Activated T-cell treated with anti-CD3 and anti-CD28 coated beads for 1 hour (primary cell): ENCODE measurements at places on chromosomes 12 and 14.

GRCh38 chr12:77337362-77337761, 272.0 kb upstream of the E2F7 start:
- DNase-seq = no peak

DNA sequence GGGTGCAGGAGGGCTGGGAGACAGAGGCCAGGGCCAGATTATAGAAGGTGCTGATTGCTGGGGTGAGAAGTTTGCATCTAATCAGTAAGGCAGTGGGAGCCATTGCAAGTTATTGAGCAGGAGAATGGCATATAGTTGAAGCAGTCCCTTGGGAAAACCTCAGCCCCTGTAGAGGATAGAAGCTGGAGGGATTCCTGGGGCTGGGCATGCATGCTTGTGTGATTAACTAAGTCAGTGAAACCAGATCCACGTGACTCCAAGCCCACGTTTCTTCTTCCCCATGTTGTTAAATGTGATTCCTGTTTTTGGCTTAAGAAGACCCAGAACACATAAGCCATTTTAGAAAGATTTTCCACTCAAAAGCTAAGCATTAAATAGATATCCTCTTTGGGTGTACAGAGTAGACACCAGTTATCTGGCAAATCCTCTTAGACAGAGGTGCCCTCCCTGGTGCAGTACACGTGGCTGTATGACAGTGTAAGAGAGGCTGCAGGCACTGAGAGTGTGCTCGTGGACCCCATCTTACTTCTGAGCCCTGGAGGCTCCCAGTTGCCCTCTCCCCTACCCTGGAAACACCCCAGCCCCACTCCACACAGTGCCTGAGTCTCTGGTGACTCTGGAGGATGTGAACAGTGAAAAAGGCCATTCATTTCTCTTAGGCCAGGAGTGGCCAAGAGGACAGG, 3.2 kb downstream of the C14orf132 start:
- no peak for DNase-seq

DNA sequence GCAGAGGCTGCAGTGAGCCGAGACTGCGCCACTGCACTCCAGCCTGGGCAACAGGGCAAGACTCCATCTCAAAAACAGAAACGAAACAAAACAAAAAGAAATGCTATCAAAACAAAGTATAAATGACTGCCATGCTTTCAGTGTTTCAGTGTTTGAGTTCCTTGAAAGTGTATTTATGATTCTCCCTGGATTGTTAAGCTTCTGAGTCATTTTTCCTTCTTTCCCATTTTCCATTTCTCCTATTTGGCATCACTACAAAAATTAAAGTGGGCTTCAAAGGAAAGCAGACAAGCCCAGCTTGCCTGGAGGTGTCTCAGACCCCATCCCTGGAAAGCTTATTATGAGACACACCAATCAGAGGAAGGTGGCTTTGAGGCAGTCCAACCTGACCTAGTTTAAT, 35.1 kb downstream of the NIN start:
- DNase-seq = no peak

DNA sequence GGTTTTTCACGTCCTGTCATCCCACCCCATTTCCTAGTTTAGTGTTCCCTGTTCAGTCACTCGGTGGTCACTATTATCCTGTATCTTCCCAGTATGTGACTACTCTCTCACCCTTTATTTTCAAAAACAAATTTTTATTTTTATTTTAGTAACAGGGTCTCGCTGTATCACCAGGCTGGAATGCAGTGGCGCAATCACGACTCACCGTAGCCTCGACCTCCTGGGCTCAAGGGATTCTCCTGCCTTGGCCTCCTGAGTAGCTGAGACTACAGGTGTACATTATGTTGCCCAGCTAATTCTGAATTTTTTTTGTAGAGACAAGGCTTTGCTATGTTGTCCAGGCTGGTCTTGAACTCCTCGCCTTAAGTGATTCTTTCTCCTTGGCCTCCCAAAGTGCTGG, 20.1 kb upstream of the PRICKLE1 start:
- no peak for DNase-seq

- DNase-seq = no peak
These were observed 1505.3 kb downstream of the AACS start for GRCh38 chr12:126570566-126570965.

GRCh38 chr14:89325959-89326358, 91.1 kb downstream of the FOXN3 start:
- DNase-seq = no peak

- peak; percentile 36 for DNase-seq
These were observed 1.4 kb downstream of the FIGNL2 start for GRCh38 chr12:51846911-51847642.

DNA sequence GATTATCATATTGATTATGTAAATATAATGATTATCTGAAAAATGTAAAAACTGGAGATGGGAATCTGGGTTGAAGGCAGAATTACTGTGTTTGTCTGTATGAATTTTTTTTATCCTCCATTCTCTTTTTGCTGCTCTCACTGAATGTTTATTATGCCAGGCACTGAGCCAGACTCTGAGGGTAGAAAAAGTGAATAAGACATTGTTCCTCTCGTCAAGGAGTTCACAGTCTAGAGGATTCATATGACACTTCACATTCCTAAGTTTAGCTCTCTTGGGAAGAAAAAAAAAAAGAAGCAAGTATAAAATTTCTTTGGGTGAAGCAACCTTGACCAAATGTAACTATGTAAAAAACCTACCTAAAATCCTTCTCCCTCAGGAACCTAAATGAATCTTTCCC, 120.9 kb upstream of the LMO3 start:
- no peak for DNase-seq

DNA sequence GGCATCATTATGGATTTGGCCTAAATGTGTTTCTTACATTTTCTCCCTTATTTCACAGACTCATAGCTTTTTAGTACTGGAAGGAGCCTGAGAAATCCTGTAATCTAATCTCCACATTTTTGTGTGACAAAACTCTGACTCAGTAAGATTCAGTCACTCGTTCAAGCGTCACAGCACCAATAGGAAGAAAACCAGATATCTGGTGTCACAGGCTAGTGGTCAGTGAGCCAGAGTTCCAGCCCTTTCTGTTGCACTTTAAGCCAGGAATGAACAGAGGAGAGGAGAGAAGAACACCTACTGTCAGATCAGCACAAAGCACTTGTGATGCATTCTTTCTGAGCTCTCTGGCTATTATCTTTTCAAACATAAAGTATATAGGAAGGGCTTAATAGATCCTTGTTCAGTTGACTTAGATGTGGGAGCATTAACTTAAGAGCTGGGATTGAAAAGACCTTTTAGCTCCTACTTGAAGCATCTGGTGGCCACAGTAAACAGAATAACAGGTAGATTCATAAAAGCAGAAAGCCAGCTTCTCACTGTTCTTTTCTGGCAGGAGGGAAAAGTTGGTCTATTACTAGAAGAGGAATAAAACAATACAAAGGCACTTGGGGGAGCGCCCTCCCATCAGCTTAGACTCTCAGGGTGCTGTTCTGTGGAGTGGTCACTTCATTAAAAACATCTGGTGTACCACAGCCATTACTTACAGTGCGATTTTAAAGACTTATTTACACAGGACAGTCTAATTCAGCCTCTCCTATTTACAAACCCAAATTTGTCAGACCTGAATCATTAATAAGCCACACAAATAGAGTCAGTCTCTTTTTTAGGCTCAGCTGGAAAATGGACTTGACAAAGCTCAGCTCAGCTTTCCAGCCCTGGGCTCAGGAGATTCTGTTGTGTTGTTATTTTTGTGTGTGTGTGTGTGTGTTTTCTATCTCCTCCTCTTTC, 12.2 kb upstream of the NID2 start:
- DNase-seq = no peak

- no peak for DNase-seq
These were observed 179.6 kb downstream of the TMEM117 start for GRCh38 chr12:44015333-44015941.

GRCh38 chr12:64556231-64556630, 54.1 kb upstream of the RASSF3 start:
- DNase-seq = no peak

DNA sequence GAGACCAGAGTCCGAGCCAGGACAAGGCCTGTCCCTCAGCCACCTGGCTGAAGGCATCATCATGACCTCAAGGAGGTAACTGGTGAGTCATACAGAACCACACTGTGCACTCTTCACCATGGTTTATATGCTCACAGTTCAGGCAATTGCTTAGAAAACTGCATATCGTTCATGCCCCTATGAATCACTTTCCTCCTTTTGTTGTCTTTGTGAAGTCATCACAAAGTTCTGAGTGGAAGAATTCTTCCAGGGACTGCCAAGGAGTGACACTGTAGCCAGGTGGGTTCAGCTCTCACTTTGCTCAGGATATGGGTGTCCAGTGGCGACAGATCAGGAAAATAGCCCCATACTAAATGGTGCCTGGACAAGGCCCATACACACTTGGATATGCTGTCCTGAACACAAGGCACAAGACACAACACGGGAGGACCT, 92.5 kb downstream of the DPF3 start:
- no peak for DNase-seq

- no peak for DNase-seq
These were observed 2.3 kb upstream of the OTX2 start for GRCh38 chr14:56812364-56813141.

- DNase-seq = no peak
These were observed 14.7 kb downstream of the GPR132 start for GRCh38 chr14:105050551-105050897.

DNA sequence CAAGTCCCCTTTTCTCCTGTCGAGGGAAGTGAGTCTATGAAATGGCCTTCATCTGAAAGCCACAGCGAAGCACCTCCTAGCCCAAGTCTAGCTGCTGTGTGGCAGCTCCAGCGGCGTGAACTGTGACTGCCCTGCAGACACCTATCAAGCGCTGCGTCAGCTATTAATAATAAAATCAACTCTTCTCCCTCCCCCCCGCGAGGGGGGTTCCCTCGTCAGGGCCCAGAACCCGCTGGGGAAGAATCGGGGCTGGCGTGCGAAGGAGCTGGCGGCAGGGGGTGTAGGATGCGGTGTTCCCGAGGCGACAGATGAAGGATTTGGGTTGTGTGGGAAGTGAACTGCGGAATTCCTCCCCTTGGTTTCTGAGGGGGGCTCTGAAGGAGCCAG, 662 bp upstream of the ATP2A2 start:
- DNase-seq = peak; percentile 47

DNA sequence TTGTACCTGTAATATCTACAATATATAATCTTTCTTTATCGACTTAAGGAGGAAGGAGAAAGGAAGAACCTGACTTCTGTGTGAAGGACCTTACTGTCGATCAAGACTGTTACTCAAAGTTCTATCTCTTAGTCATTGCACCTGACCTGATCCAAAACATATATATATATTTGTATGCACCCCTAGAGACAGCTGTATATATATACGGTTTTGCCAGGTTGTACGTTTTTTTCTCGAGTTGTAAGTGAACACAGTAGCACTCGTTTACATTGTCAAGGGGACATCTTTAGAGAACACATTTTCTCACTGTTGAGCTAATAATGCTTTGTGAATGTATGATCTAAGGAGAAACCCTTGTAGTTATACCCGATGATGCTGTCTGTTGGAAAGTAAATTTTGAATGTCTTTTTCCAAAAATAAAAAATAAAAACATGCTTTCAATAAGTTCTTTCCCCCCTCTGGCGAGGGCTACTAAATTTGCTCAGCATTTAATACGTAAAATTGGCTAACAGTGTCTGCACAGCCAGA, 536 bp upstream of the SLC35E3 start:
- no peak for DNase-seq

DNA sequence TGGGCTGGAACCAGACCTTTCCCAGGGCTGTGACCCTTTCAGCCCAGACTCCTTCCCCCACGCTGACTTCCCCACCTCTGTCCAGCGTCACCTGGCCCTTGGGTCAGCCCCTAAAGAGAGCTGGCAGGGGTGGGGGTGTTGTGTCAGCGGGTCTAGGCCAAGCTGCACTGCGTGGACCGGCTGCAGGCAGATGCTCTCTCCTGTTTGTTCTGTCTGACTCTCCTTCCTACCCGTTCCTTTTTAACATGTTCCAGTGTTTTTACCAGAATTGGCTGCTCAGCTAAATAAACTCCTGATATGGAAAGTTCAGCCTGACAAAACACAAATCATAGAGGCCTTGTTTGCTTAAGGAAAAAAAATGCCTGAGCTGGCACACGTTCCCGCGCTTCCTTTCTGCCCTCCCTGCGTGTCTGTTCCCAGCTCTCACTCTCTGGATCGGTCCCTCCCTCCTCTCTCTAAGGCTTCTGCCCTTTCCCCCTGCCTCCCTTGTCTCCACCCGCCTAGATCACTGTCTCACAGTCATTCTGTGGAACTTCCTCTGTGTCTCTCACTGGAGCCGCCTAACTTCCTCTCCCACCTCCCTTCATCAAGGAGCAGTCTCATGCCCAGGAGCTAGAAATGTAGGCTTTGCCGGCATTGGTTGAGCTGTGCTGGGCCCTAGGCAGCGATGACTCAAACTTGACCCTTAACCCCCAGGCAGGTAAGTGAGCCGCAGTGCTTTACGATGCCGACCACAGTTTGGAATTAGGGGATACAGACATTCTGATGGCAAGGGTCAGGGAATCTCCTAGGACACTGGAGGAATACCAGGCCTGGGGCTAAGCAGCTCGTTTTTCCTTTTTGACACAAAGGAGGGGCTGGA, 15.5 kb upstream of the MLXIP start:
- no peak for DNase-seq
